NCI-H1105 treated with DMSO at 0.1 percent for 48 hours (cell line): ENCODE measurements at places on chromosomes 7 and 10.
A peak's percentile ranks its signal among the peaks of the same experiment; 100 is the strongest.

- peak; percentile 71 for DNase-seq
These were observed 237.4 kb downstream of the FOXP2 start for GRCh38 chr7:114652041-114652440.

GRCh38 chr10:26969145-26969926 is 108.6 kb upstream of the ABI1 start:
- DNase-seq = no peak

GRCh38 chr7:92643821-92644220 is 53.6 kb upstream of the FAM133B start:
- no peak for DNase-seq

GRCh38 chr10:84706875-84707274 is 378.5 kb downstream of the CCSER2 start:
- DNase-seq = no peak

DNA sequence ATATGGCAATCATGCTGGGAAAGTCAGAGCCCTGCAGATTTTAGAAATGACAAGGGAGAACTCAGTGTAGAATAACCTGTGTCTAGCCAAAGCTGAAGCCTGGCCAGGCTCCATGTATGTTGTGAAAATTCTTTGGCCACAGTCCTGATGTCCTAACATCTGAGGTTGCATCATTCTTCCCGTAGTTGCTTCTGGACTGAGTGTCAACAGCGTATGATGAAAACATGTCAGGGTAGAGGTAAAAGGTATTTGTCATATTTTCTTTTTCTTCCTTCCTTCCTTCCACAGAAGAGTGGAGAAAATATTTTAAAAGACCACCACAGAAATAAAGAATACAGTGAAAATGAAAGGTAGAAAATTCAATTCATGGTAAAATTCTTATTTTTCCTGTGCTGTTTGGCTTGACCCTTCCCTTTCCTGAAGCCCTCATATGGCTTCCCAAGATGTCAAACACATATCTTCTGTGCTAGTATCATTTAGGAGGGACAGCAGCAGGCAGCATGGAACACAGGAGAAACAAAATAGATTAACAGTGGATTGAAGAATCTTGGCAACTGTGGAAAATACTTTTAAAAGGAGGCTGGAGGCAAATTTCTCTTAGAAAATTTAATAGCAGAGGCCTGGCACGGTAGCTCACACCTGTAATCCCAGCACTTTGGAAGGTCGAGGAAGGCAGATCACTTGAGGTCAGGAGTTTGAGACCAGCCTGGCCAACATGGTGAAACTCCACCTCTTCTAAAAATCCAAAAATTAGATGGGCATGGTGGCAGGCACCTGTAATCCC is 18.9 kb upstream of the NRBF2 start:
- DNase-seq = no peak

DNA sequence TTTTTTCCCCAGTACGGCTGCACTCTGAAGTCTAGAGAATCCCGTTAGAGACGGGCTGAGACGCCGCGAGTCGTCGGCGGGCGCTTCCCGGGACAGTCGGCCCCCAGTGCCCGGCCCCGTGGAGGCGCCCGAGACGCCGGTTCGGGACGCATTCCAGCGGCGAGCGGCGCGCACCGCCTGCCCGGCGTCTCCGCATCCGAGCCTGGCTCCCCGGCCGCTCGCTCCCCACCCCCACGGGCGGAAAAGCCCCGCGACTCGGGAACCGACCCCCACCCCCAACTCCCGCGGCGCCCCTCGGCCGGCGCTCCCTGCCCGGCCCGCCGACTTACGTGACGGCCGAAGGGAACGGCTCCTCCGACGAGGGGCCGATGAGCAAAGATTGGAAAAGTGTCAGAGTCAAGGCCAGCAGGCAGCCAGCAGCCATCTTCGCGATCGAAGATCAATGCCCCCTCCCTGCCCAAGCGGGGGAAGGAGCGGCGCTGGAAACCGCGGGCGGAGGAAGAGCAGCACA is 486 bp downstream of the CACNA2D1 start:
- peak; percentile 69 for DNase-seq

DNA sequence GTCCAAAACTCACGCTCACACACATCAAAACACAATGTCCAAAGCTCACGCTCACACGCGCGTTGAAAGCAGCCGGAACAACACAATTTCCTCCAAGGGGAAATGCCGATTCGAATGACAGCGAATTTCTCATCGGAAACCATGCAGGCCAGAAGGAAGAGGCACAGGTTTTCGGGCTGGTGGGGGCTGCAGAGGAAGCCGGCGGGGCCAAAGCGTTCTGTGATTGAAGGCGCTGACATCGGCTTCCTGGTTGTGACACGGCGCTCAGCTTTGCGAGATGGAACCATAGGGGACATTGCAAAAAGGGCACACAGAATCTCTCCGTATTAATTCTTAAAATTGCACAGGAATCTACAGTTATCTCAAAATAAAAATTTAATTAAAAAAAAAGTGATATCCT is 61.3 kb downstream of the FOXL3 start:
- no peak for DNase-seq

GRCh38 chr10:102982296-102982695 is 64.2 kb downstream of the CNNM2 start:
- DNase-seq = no peak

DNA sequence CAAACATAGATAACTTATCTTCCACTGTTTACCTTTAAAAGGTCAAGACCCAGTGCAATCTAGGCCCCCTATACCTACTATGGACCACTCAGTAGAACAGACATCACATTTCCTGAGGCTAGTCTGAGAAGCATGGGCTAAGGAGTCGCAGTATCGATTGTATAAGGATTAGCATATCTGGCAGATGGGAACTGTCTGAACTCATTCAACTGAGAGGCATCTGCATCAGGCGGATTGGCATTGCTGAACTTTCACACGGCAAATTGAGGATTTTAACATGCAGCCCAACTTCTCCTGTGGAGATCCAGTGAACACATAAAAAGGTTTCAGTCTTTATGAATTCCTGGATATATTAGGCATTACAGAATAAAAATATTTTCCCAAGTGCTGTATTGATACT is 89.1 kb upstream of the LRGUK start:
- no peak for DNase-seq

GRCh38 chr7:43960933-43961332 is 34.7 kb downstream of the UBE2D4 start:
- DNase-seq = no peak

DNA sequence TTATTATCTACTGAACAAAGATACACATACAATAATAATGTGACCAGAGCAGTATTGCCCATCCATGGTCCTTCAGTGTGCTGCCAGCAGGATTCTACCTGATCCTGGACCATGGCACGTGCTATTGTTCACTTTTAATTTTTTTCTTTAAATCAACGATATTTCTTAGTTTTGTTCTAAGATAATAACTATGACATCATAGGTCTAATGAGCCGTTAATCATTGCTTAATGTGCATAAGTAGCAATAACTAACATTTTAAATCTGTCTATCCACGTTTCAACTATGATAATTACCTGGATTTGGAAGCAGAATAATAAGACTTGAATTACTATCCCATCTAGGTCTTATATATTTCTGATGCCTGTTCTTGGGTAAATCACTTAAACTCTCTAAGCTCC is 253.8 kb downstream of the SORCS1 start:
- no peak for DNase-seq

- DNase-seq = no peak
These were observed 634.4 kb upstream of the POT1 start for GRCh38 chr7:125563964-125564529.

- DNase-seq = no peak
These were observed 68.0 kb downstream of the PIP4K2A start for GRCh38 chr10:22646388-22646853.

DNA sequence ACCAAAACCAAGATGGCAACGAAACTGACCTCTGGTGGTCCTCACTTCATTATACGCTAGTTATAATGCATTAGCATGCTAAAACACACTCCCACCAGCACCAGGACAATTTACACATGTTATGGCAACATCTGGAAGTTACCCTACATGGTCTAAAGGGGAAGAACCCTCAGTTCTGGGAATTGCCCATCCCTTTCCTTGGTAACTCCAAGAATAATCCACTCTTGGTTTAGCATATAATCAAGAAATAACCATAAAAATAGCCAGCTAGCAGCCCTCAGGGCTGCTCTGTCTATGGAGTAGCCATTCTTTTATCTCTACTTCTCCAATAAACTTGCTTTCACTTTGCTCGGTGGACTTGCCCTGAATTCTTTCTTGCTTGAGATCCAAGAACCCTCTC is 191.1 kb downstream of the DOCK4 start:
- DNase-seq = no peak

DNA sequence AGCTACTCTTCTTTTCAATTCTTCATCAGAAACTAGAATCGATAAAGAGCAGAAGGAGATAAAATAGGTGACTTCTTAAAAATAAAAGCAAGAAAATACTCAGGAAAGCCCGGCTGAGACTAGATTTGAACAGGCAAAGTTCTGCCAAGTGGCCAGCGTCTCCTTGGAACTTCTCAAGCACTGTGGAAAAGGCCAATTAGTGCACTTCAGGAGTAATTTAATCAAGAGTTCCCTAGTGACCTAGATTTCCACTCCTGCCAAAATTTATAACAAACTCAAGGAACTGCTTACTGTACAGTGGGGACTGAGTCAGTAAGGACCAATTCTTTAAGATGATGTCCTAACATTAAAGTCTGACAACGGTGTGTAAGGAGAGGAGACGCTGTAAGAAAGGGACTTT is 57.3 kb downstream of the CHCHD3 start:
- peak; percentile 11 for DNase-seq

GRCh38 chr10:43261578-43262396 is 5.1 kb downstream of the RASGEF1A start:
- peak; percentile 24 for DNase-seq

GRCh38 chr7:80768756-80769155 is 130.3 kb downstream of the CD36 start:
- no peak for DNase-seq
